ENCODE measurements at places on chromosomes 12 and 14.

GRCh38 chr14:73953731-73954130, 3.6 kb downstream of the COQ6 start:
- DNase-seq, result no peak

DNA sequence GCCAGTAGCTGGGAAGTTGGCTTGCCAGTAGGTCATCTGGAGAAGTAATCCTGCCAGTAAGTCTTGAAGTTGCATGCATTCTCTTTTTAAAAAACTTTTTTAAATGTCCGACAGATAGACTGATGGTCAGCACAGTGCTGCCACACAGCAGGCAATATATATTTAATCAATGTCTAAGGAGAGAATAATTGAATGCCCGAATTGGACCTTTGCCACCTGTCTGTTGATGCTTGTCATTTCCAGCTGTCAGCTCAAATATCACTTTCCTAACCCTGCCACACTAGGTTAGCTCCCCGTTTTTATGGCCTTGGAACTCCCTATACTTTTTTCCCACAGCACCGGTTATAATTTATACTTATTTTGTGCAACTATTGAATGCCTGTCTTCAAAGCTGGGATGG, 2.1 kb upstream of the SLC15A4 start:
- DNase-seq, result no peak

- DNase-seq, result no peak
Measured at GRCh38 chr14:106491851-106492250, 965.5 kb downstream of the TMEM121 start.

DNA sequence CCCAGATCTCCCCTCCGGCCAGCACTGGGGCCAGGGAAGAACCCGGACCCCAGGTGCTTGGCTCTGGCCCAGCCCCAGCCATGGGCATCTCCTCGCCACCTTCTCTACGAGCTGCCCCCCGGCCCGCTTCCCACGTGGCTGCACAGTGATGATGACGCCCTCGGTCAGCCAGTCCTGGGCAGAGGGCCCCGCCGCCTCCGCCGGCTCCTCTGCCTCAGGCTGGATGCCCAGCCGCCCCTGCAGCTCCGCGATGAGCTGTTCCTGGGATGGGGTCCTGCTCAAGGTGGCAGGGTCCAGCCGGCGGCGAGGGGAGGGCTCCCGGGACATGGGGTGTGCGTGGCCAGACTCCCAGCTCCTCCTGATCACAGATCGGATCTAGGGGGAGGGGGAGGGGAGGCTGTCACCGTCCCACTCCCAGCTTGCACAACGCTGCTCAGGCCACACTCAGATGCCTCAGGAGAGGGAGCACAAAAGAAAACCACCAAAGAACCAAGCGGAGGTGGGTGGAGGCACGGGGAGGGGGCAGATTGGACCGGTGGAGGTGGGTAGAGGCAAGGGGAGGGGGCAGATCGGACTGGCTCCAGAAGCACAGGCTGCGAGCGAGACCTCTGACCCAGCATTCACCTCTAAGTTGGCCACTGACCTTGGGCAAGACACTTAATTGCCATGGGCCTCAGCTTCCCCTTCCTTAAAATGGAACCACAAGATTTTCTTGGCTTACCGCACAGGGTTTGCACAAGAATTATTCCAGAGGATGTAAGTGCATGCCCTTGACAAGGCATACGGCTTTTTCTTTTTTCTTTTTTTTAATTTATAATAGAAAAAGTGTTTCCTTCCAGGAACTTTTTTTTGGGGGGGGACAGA, 16.1 kb upstream of the RPLP0 start:
- no peak for DNase-seq

GRCh38 chr12:107287436-107288413, 194.4 kb upstream of the CRY1 start:
- DNase-seq, result no peak

GRCh38 chr14:30966415-30967363, 58.8 kb upstream of the AP4S1 start:
- no peak for DNase-seq

DNA sequence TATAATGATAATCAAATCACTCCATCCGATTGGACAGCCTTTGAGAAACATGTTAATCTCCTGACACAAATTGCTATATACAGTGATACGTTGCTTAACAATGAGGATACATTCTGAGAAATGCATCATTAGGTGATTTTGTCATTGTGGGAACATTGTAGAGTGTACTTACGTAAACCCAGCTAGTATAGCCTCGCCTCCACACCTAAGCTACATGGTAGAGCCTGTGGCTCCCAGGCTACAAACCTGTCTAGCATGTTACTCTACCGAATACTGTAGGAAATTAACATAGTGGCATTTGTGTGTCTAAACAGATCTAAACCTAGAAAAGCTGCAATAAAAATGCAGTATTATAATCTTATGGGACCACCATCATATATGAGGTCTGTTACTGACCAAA, 128.6 kb upstream of the PWP1 start:
- no peak for DNase-seq

- no peak for DNase-seq
Measured at GRCh38 chr12:66832997-66833396, 154.1 kb upstream of the GRIP1 start.

DNA sequence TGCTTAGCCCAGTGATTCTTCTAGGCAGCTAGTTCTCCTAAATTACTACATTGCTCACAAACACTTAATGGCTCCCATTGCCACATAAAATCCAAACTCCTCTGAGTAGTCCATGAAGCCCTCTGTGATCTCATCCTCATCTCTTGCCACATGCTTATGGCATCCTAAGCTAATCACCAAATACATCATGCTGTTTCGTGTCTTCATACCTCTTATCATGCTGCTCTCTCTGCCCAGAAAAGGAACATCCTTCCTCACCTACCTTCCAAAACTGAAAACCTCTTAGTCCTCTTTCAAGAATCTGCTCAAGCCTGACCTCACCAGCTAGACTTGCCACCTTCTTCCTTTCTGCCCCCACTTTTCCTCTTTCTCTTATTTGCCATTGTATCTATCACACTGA, 108.5 kb downstream of the DUSP6 start:
- no peak for DNase-seq

- DNase-seq, result no peak
Measured at GRCh38 chr14:48568688-48569087, 893.3 kb upstream of the MDGA2 start.

GRCh38 chr14:49220492-49220891, 365.7 kb downstream of the RPS29 start:
- DNase-seq, result no peak

GRCh38 chr12:24760162-24760561, 188.7 kb downstream of the BCAT1 start:
- peak; percentile 12 for DNase-seq

All from putamen (tissue), 1 donor.